ENCODE measurements at places on chromosomes 6 and 20.

DNA sequence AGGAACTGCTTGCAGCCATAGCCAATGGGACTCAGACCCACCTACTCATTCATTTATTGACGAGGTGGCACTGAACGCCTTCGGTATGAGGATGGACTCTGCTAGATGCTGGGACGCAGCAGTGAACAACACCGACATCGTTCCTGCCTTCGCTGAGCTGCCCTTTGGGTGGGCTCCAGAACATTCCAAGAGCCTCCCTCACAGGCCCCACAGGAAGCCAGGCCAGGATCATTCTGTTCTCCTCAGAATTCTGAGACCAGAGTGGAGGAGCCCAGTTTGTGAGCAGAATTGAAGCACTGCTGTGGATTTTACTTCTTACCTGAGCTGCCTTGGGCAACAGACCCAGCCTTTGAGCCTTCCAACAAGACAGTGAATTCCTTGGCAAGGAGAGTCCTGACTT is 82.1 kb downstream of the KCNB1 start:
- DNase-seq = no peak

DNA sequence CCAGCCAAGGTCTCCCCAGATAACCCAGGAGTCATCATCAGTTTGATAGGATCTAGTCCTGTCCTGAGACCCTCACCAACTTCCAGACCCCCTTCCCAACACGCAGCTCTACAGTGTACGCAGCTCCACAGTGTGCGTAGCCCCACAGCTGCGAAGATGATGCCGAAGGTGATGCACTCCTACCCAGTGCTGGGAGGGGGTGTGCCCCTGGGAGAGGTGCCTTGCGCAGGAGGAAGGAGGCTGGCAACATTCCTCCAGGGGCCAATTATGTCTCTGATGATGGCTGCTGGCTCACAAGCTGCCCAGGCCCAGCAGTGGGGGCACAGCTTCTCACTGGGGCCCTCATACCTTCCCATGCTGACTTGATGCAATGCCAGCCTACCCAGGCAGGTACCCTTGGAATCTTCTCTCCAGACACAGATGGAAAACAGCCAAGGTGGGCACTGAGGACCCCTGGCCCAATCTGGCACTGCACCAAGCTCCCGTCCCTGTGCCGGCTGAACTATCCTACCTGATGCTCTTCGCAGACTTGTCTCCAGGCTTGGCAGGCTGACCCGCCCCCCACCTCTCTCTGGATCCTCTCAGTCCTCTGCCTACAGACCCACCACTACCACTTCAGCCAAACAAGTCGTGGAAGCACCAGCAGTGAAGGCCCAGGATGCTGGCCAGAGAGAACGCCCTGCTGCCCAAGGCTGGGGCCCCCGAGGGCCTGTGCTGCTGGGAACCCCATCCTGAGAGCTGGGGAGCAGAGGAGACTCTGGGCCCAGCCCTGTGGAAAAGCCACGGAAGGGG is 1.4 kb downstream of the ZNF512B start:
- DNase-seq = no peak

DNA sequence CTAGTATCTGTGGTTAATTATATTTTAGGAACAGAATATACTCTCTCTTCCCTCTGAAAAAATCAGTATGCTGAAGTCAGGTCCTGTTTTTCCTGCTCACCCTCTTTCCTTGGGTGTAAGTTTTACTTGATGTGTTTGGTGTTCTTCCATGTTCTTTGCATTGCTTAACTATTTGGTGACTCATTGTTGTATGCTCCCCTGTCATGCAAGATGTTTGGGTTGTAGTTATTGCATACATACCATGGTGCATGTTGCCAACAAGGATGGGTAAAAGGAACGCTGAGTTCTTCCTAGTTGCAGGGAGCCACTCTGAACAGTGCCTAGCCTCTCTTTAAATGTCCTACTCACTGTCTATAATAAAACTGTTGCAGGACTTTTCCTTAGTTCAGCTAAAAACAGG is 207.9 kb upstream of the LAMP5 start:
- no peak for DNase-seq

- DNase-seq = no peak
These were observed 412.8 kb upstream of the NRSN1 start for GRCh38 chr6:23713211-23713610.

- no peak for DNase-seq
These were observed 52.3 kb downstream of the SLX4IP start for GRCh38 chr20:10487142-10488136.

DNA sequence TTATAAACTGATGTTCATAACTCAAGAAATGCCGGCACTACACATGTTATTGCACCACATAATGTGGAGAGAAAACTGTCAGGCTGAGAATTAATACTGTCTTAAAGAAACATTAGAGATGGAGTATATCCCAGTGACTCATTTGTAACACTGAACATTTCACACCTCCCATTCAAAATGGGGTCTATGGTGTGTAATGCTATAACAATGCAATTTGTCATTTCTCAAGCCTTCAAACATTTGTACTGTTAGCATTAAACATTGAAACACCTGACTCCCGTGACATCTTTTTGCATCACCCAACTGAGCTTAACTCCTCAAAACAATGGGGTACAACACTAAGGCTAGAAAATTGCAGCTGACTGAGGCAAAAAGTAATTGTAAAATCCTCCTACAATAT is 151.7 kb downstream of the DST start:
- no peak for DNase-seq

GRCh38 chr6:127177030-127177922 is 58.8 kb downstream of the RSPO3 start:
- no peak for DNase-seq
